ENCODE measurements at places on chromosomes 2 and 18. TPM values are rescaled to one million over a fixed set of nuclear protein-coding genes. Genes with fewer than 3 reads are reported as not detected.

- DNase-seq: no peak
Observed at GRCh38 chr2:61443342-61444041, 27.4 kb downstream of the USP34 start.

GRCh38 chr2:144643537-144644336 is 123.8 kb upstream of the ZEB2 start:
- DNase-seq: no peak

The UGT1A5 gene
- total RNA-seq: not detected

The GBX2 gene
- total RNA-seq: not detected

GRCh38 chr2:137983581-137983980 is 19.3 kb downstream of the HNMT start:
- no peak for DNase-seq

The LIMS3 gene
- not detected for total RNA-seq

GRCh38 chr2:126910637-126911036 is 11.9 kb downstream of the TEX51 start:
- no peak for DNase-seq

DNA sequence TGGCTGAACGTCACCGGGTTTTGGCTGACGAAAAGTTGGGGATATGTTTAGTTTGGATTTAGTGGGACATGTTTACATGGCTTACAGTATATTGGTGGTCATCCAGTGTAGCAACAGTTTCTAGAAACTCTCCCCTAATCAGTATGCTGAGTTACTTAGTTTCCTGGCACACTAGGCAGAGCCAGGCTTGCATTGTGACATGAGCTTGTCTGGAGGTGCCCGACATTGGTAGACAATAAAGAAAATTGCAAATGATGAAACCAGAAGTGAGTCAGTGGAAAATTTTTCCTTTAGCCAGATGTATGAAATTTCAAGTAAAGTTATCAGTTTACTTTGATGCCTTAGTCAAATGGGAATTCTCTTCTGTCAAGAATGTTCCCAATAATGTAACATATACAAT is 276.1 kb downstream of the RDH14 start:
- no peak for DNase-seq

DNA sequence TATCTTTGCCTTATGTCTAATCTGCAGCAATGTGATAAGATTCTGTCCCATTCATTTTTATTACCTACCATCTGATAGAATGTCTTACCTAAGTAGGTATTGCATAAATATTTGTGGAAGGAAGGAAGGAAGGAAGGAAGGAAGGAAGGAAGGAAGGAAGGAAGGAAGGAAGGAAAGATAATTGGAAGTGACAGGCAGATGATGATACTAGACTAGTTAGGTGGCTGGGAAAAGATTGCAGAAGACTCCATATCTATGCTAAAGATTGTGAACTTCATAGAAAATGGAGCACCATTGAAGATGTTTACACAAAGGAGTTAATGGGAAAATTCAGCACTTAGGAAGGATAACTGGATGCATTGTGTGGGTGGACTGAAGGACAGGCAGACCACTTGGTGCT is 909.0 kb downstream of the EPHA4 start:
- no peak for DNase-seq

DNA sequence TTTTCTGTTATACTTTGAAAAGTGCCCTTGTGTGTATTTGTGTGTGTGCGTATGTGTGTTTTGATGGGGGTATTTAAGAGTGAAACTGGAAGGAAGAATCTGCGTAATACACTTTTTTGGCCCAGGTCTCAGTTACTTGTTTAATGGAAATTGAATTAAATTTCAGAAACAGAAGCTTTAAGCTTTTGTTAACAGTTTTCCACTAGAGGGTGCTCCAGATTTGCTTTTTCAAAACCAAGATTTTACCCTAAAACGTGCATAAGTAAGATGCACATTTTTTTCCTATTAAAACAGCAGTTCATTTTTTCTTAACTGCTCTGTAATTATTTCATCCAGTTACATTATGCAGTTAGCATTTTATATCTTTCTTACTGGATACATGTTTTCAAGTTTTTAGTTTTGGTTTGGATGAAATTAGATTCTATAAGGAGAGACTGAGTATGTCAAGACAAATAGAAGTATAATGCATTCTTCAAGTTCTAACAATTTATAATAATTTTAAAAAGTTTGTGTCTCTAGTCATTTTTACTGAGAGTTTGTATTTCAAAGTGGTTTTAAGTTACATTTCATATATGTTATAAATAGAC is 97.2 kb downstream of the PIK3C3 start:
- DNase-seq: peak; percentile 1

The PECR gene
- 21.2 TPM for total RNA-seq

The CROCC2 gene
- total RNA-seq: not detected

The CYP26B1 gene
- total RNA-seq: 1.2 TPM

The CERKL gene
- 0.25 TPM for total RNA-seq

All from neural progenitor cell (in vitro differentiated cells).